ENCODE measurements at places on chromosomes 16 and 17. TPM values are rescaled to one million over a fixed set of nuclear protein-coding genes. Genes with fewer than 3 reads are reported as not detected.

DNA sequence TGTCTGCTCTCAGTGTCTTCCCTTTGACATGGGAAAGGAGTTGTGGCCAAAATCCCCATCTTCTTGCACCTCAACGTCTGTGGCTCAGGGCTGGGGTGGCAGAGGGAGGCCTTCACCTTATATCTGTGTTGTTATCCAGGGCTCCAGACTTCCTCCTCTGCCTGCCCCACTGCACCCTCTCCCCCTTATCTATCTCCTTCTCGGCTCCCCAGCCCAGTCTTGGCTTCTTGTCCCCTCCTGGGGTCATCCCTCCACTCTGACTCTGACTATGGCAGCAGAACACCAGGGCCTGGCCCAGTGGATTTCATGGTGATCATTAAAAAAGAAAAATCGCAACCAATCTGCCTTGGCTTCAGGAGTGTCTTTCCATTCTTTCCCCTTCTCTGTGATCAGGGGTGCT lies 918 bp upstream of the MRM1 start:
- H3K27me3 ChIP-seq, result no peaks in the 10 kb centered on the region
- no peak for DNase-seq
- peak overlapping the region; percentile 92 for H3K27ac ChIP-seq
- peak overlapping the region; percentile 89 for H3K4me3 ChIP-seq

- DNase-seq, result peak; percentile 17
- peaks cover 8% of the 10 kb centered on the region for H3K27me3 ChIP-seq
- no peaks in the 10 kb centered on the region for H3K36me3 ChIP-seq
- H3K4me1 ChIP-seq, result no peaks in the 10 kb centered on the region
- no peak overlapping the region for H3K27ac ChIP-seq
Observed at GRCh38 chr17:35981908-35982330, 622 bp upstream of the CCL16 start.

DNA sequence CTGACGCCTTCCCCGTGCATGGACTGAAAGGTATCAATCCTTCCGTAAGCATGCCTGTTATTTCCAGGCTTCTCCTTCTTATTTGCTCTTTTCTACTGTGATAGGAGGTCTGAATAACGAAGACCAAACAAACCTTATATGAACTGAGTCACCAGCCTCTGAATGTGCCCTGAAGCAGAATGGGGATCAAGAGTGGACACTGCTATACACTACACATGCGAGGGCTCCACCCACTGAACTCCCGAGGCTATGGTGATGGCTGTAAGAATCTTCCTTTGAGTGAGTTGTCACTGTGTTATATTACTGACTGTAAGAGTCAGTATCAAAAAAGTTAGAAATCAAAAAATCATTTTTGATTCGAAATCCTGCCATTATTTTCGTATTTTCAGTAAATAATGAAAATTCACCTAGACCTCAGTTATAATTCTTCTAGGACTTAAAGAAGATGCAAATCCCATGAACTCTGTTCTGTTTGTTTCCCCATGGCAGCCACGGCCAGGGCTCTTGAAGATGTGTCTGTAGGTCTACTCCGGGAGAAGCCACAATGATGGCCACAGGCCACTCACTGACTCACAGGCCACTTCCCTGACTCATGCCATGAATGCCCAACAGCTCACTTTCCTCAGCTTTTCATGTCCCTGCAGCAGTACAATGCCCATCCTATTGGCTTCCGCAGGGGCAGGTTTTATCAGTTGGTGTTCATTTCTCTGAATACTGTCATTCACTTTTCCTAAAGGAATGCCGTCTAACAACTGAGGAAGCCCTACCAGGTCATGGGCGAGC lies 54.7 kb downstream of the ZZEF1 start:
- no peak for DNase-seq
- H3K36me3 ChIP-seq, result peaks cover 48% of the 10 kb centered on the region
- H3K27ac ChIP-seq, result no peak overlapping the region

DNA sequence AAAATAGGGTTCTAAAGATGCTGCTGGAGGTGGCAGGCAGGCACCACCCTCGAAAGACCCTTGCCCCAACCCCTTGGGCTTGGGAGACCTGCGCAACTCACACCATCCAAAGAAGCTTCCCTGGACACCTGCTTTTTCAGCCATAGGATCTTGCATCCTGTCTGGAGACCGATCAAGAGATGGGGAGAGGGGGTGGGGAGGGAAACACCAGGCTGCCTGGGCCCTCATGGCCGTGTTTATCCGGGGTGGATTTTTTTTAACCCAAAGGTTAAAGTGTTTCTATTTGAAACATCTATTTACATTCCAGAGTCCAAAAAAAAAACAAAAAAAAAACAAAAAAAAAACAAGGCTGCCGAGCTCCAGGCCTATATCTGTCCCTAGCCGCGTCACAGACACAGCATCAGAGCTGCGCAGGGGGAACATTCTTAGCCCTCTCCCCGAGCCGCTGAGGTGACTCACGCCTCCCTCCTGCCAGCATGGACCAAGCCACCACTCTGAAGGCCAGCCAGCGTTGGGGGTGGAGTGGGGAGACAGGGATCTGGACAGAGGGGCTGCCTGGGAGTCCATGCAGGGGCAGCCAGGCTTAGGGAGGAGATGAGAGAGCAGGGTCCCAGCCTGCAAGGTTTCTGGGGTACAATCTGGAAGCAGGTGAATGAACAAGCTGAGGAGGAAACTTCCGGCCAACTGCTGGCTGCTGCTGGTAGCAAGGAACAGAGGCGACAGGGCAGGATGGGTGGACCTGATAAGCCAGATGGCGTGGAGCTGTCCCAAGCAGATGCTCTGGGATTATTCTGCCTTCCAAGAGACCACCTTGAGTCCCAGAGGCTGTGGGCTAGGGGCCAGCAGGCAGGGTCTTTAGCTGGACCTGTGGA lies 14.8 kb downstream of the HDAC5 start:
- peaks cover 13% of the 10 kb centered on the region for H3K4me1 ChIP-seq
- H3K27ac ChIP-seq, result no peak overlapping the region
- H3K27me3 ChIP-seq, result no peaks in the 10 kb centered on the region
- no peak for DNase-seq

DNA sequence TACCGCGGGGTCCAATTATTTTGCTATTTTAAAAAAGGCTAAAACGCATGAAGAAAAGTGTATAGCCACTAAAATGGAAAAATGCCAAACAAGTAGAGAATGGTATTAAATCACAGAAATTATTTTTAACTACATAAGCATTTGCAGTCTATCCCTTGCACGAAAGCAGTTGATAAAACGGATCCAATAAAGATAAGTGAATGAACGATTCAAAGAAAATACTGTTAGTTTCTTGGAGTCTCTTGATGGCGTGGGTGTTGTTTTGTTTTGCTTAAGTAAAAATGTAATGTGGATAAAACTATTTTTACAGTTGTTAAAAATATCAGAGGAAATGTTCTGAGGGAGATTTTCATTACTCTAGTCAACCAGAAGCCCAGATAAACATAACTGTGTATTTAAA lies 9.3 kb downstream of the HS3ST3A1 start:
- H3K27me3 ChIP-seq, result peaks cover 13% of the 10 kb centered on the region
- no peaks in the 10 kb centered on the region for H3K4me1 ChIP-seq
- no peak overlapping the region for H3K27ac ChIP-seq

DNA sequence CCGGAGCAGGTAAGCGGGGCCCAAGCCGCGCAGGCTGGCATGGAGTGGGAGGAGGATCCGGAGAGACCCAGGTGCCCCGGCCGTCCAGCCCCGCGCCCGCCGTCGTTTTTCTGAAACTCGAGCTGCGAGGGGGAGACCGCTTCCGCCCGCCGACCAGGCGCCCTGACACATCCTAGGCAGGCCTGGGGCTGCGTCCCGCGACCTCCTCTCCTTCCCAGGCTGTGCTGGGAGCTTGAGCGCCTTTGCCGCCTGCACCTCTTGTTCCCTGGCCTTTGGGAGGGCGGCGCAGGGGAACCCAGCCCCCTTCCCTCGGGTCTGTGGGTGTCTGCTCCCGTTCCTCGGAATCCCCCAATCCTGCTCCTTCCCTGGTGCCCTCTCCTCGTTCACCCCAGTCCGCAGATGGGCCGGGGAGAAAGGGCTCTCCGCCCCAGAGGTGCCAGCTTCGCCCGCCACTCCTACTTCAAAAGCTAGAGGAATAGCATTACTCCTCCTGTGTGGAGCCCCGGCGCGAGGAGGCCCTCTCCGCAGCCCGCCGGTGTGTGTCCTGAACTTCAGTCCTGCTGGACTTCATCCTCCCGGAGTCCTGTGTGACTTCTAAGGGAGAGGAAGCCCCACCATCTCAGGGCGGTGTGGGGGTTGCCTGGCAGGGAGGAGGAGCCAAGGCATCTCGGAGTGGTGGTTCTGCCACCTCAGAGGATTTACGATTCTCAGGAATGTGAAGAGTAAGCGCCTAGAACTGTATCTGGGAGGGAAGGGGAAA lies 1.0 kb downstream of the NHERF1 start:
- H3K4me1 ChIP-seq, result peaks cover 55% of the 10 kb centered on the region
- no peaks in the 10 kb centered on the region for H3K27me3 ChIP-seq
- DNase-seq, result peak; percentile 76
- peak overlapping the region; percentile 98 for H3K4me3 ChIP-seq
- H3K36me3 ChIP-seq, result peaks cover 37% of the 10 kb centered on the region
- peak overlapping the region; percentile 91 for H3K27ac ChIP-seq

GRCh38 chr17:75102385-75102821 lies 7.4 kb upstream of the ARMC7 start:
- H3K27ac ChIP-seq, result no peak overlapping the region
- H3K4me1 ChIP-seq, result no peaks in the 10 kb centered on the region
- no peaks in the 10 kb centered on the region for H3K27me3 ChIP-seq
- H3K4me3 ChIP-seq, result no peak overlapping the region

DNA sequence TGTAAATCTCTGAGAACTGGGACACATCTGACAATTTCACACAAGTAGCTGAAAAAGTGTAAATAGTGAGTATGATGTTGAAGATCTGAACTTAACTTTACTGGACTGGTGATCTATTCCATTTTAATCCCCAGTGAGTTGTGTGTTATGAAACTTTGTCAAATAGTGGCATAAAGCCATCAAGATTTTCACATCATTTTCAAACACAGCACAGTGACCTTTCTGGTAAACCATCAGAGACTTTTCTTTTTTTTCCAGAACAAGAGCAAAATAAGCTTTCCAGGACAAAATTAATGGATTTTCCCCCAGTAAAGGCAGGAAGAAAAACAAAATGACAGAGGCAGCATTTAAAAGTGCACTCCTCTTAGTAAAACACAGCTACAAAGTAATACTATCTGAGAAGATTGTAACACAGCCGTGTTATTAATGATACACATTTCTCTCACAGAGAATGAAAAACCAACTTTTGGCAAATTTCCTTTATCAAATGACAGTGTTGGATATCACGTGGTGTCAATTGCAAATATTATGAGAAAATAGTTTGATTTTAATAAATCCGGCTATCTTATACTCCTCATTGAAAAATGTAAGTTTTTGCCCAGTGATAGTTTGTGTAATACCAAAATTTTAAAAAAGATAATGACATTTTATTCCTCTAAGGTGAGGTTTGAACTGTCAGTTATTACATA lies 16.8 kb upstream of the COL1A1 start:
- H3K4me3 ChIP-seq, result no peak overlapping the region
- H3K36me3 ChIP-seq, result no peaks in the 10 kb centered on the region
- no peak for DNase-seq
- H3K27ac ChIP-seq, result no peak overlapping the region
- peaks cover 2% of the 10 kb centered on the region for H3K27me3 ChIP-seq

- no peaks in the 10 kb centered on the region for H3K27me3 ChIP-seq
- peaks cover 5% of the 10 kb centered on the region for H3K36me3 ChIP-seq
- peaks cover 53% of the 10 kb centered on the region for H3K4me1 ChIP-seq
- peak overlapping the region; percentile 79 for H3K27ac ChIP-seq
- H3K4me3 ChIP-seq, result peak overlapping the region; percentile 83
Observed at GRCh38 chr17:29591146-29591736, 1.7 kb upstream of the ANKRD13B start.

- H3K36me3 ChIP-seq, result peaks cover 48% of the 10 kb centered on the region
- no peaks in the 10 kb centered on the region for H3K27me3 ChIP-seq
- no peak for DNase-seq
- H3K4me3 ChIP-seq, result peak overlapping the region; percentile 98
Observed at GRCh38 chr17:64494121-64494520, 2.7 kb downstream of the POLG2 start.

DNA sequence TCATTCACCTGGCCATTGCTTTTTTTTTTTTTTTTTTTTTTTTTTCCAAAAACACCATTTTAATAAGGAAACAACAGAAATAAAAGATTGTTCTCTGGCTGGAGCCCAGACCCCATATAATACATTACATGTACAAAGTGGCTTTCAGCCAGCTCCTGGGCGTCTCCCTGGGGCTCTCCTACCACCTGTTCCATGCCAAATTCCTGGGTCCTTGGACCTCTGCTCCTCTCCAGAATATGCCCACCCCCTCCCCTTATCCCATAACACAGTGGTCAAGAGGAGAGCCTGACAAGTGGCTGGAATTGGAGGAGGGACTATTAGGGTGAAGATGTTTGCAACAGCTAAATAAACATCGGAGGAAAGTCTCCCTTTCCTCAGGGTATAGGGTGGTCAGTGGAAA lies 3.6 kb upstream of the PHF12 start:
- no peaks in the 10 kb centered on the region for H3K4me1 ChIP-seq
- no peaks in the 10 kb centered on the region for H3K27me3 ChIP-seq
- no peak overlapping the region for H3K27ac ChIP-seq
- no peak for DNase-seq

DNA sequence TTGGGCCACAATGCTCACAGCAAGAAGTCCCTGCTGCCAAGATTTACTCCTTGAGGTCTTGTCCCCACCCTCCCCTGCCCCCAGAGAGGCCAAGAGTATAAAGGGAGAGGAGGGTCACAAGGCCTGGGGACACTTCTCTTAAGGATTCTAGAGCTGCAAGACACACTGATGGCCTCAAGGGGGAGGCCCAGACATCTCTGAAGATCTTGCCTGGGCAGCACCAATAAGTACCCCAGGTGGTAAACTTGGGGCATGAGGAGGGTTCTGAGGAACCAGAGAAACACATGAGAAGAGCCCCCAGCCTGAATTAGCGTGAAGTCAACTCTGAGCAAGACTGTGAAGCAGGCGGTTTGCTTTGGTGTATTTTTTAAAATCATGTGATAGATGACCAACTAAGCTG lies 26.8 kb upstream of the MTMR4 start:
- no peak overlapping the region for H3K4me3 ChIP-seq
- H3K27me3 ChIP-seq, result no peaks in the 10 kb centered on the region
- no peaks in the 10 kb centered on the region for H3K36me3 ChIP-seq
- no peak overlapping the region for H3K27ac ChIP-seq
- no peaks in the 10 kb centered on the region for H3K4me1 ChIP-seq
- DNase-seq, result no peak

The LPCAT2 gene
- 0.37 TPM for total RNA-seq

The PRAC2 gene
- total RNA-seq, result not detected

The SLC5A2 gene
- 0.11 TPM for total RNA-seq

The ST6GALNAC2 gene
- total RNA-seq, result 0.32 TPM

The SNAI3 gene
- total RNA-seq, result 4.1 TPM

The ADORA2B gene
- 1.9 TPM for total RNA-seq

The P2RX1 gene
- total RNA-seq, result 0.72 TPM

The C17orf100 gene
- 1.6 TPM for total RNA-seq

The IRX6 gene
- not detected for total RNA-seq

The NKIRAS2 gene
- 17.2 TPM for total RNA-seq

Measured in activated CD4-positive, alpha-beta T cell treated with anti-CD3 and anti-CD28 coated beads for 36 hours (primary cell).